ENCODE measurements at places on chromosomes 2 and 18.

DNA sequence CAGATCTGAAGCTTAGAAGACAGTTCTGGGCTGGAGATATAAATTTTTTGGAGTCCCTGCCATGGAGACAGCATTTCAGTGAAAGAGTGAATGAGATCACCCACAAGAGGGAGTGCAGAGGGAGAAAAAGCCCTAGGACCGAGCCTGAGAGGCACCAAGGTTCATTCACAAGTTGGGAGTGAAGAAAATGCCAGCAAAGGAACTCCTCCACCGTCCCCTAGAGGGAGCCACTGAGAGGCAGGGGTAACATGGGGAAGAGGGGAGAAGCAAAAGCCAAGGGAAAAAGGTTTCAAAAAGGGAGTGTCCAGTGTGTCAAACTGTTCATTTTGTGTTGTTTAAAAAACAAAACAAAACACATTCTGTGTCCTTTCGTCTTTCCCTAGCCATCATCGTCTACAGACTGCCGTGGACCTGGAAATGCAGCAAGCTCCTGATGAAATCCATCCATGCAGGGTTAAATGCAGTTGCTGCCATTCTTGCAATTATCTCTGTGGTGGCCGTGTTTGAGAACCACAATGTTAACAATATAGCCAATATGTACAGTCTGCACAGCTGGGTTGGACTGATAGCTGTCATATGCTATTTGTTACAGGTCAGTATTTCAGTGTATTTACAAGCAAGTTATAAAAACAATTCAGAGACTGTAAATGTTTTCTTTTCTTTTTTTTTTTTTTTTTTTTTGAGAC, 19.1 kb downstream of the CYBRD1 start:
- no peak for DNase-seq

DNA sequence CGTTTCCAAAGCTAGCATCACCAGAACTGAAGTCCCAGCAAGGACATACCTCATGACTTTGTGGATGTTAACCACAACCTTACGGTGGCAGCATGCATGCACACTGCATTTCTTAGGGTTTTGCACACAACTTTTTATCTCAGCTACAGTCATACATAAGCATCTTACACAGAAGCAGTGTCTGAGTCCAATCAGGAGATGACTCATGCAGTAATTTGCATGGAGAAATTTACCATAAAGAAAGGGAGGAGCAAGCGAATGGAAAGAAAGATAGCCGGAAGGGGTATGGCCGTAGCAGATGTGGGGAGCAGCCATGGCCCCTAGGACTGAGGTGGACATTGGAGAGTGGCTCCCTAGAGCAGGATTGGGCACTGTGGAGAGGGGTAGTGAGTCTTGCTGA, 522.5 kb downstream of the GALR1 start:
- no peak for DNase-seq

DNA sequence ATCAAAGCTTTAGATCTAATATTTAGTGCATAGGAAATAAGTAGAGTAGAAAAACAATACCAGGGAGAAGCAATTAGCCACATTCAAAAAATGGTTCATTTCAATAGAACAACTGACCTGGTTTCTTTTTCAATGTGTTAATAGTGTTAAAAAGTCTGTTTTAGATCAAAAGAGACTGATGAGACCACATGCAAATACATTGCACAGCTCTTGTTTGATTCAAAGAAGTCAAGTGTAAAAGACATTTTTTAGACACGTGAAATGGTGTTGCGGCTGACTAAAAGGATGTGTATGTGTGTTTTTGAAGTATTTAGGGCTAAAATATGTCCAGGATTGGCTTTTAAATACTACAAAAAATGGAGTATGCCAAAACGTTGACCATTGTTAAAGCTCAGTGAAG, 1.2 kb upstream of the AOX1 start:
- no peak for DNase-seq

GRCh38 chr2:100451734-100452133, 18.5 kb upstream of the NMS start:
- no peak for DNase-seq

GRCh38 chr2:16359961-16360360, 305.7 kb downstream of the CYRIA start:
- no peak for DNase-seq

- DNase-seq: no peak
These were observed 7.9 kb downstream of the PKP4 start for GRCh38 chr2:158464426-158465281.

- DNase-seq: no peak
These were observed 77.9 kb downstream of the TSN start for GRCh38 chr2:121833358-121833723.

DNA sequence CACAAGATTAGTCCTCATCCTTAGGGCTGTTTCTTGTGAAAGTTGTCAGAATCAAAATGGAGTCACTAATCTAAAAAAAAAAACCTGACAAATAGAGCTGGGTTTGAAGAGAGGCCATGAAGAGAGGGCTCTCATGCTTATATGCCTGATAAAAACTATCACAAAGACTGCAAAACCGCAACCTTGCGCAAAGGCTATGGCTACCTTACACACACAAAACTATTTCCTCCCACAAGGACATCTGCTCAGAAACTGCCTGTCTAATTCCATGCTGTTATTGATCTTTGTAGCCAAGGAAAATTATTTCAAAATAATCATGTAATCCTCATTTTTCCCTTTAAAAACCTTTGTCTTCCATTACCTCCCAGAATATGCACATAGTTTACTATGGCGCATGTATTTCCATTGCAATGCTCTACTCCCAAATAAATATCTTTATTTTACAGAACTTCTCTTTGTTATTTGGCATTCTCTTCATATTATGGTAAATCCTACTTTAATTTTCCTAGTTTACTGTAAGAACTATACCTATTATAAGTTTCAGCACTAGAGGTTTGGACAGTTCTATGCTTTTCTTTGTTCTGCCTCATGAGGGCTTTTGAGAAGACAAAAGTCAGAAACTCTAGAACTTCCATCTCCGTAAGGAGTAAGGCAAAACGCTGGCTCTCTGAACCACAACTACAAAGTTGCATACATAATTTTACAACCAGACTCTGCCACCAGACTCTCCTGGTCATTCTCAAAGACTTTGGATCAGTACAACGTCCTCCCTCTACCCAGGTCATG, 9.6 kb upstream of the DPYSL5 start:
- no peak for DNase-seq

DNA sequence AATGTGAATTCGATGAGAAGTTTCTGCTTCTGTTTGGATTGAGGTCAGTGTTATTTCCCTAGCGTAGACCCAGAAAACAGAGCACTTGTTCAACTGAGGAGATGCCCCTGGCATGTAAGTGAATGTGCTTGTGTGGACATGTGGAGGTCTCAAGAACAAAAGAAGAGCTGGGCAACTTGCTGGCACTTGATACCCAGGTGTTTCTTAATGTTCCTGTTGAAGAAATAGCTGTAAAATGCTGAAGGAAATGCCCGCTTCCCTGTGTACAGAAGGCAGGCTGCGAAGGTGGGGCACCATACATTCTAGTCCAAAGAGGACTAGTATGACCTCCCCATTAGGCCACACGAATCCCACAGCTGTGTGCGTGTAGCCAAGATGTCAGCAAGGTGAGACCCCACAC, 9.8 kb upstream of the LBH start:
- no peak for DNase-seq

DNA sequence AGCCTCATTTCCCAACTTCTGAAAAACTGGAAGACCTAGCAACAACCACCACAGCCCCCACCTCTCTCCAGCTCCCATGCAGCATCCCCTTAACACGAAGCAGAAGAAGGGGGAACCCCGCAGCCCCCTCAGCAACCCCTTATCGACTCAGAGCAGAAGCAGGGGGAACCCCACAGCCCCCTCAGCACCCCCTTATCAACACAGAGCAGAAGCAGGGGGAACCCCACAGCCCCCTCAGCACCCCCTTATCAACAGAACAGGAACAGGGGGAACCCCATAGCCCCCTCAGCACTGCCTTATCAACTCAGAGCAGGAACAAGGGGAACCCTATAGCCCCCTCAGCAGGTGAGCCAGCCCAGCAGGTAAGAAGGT, 6.7 kb downstream of the SLC66A2 start:
- no peak for DNase-seq

DNA sequence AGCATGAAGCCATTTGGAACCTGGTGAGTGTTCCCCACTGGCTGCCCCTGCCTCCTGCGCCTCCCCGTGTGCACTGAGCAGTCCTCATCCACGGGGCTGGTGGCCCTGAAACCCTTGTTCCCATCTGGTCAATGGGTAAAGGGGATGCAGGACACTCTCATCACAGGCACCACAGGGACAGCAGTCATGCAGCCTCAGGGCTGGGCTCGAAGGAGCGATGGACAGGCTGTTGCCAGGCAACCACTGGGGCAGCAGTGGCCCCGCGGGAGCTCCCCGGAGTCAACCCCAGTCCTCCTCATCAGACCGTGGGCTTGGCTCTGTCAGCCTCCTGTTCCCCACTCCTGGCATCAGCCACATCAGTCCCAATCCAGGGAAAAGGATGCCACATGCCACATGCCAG, 509.5 kb downstream of the EIPR1 start:
- DNase-seq: no peak

DNA sequence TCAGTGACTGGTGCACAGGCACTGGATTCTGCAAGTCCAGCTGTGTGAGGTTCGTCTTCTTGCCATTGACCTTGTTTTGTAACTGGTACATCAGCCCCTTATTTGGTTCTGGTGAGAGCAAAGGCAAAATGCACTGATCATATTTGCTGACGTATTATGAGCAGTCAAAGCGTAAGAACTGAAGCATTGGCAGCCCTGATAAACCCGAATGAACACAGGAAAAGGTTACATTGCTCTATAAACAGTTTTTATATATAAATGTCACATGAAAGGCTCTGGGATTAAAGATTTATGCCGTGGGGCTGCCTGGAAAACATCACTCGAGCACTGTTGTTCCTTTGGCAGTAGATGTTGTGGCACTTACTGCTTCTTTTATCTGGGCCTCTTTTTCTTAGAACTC, 167.9 kb downstream of the IRS1 start:
- DNase-seq: no peak

DNA sequence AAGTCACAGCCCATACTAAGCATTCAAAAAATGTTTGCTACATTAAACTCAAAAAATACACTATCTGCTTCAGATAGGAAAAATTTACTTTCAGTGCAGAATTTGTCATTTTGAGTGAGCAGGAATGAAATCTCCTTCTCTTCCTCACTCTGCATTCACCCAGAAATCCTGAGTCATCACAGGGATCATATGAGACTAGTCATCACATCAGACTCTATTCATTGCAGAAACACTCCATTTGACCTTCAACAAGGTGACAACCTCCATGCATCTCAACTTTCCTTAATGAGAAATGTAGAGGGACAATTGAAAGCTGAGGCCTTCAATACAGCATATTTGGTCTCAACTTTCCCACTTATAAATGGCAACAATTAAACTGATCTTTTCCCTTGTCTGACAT, 130.4 kb upstream of the CYP26B1 start:
- no peak for DNase-seq

DNA sequence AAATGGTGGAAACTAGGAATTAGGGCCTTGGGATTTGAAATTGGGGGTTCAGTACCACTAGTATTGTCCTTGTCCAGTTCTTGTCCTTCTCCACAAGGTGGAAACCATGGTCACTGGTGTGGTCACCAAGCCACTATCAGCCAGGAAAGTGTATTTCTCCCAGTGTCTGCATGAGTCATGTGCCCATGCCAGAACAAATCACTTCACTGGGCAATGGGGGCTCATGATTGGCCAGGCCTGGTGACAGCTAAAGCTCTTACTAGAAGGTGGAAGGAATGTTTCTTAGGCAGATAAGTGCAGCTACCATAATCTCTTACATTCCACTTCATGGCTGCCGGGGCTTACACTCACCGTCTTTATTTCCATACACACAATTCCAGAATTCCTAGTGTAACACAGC, 124.8 kb upstream of the TACR1 start:
- DNase-seq: no peak

DNA sequence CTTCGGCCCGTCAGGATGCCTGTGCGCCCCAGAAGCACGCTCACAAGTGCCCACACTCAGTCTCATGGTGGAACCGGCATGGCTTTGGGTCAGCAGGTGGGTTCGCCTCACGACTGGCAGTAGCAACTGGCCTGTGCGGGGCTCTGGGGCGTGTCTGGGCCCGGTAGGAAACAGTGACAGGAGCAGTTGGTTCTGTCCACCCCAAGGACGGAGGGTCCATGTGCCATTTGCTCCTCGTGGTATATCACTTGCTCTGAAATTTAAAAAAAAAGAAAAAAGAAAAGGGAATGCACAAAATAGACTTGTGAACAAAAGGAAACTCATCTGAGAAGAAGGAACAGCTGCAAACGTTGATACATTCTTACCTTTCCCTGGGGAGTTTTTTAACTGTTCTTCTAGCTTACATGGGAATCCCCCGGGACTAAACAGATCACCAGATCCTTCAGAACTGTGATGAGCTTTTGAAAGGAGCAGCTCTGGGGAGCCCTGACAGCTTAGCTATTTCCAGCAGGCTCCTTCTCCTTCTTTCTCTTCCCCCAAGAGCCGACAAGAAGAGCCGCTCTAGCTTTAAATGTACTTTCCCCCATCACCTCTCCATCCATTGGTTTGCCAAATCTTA, 42.8 kb downstream of the TRAPPC12 start:
- no peak for DNase-seq

DNA sequence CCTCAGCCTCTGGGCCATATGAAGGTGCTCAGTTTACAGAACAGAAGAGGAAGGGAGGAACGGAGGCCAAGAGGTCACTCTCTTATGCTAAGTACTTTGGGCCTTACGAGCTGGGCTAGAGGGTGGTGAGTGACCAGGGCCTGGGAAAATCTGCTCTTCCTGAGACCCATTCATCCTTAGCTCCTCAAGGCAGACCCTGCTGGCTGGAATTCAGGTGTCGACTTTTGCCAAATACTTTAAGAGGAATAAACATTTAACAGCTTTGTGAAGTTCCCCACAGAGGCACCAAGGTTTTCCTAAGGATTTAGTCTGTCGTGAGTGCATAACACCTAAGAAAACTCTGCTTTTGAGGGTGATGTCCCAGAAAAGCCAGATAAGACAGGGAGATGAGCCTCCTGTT, 129.7 kb upstream of the SIX2 start:
- DNase-seq: no peak

DNA sequence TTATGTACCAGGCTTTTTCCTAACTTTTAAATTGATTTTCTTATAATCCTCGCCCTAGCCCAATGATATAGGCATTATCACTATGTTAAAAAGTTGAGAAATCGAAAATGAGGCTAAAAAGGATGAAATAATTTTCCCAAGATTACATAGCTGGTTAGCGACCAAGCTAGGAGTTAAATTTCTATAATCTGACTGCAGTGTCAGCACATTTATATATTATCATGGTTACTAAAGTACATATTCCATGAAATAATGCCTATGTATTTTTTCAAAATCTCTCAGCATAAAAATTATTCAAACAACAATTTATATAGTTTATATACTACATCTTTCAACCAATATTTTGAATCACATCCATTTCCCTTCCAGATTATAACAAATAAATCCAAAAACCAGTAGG, 317.3 kb upstream of the TFPI start:
- no peak for DNase-seq

DNA sequence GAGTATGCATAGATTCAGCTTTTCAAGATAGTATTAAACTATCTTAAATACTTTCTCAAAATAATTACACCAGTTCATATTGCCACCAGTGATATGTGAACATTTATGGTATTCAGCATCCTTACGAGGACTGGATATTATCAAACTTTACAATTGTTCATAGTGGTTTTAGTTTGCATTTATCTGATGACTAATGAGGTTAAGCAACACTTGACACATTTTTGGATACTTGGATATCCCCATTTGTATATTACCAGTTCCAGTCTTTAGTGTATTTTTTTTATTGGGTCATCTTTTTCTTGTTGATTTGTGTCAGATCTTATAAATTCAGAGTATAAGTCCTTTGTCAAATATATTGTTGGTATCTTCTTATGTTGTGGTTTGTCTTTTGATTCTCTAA, 128.4 kb downstream of the ASXL3 start:
- no peak for DNase-seq

Data from CD8-positive, alpha-beta memory T cell (primary cell).